NCI-H1092 (cell line): ENCODE measurements at places on chromosomes 7 and 10.

GRCh38 chr7:17339139-17339538 is 40.7 kb downstream of the AHR start:
- DNase-seq: no peak

DNA sequence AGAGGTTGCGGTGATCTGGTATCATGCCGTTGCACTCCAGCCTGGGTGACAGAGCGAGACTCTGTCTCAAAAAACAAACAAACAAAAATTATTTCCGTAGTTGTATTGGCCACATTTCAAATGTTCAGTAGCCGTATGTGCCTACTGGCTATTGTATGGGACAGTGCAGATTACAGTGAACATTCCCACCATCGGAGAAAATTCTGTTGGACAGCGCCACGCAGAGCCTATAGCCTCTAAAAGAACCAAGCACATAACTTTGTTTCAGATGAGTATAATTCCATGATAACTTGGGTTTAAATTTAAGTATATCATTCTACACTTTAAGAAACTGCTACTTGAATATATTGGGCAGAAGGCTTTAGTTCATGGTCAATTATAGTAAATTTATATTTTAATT is 5.4 kb downstream of the TMEM178B start:
- no peak for DNase-seq

- DNase-seq: peak; percentile 59
These were observed 173.9 kb downstream of the ARID5B start for GRCh38 chr10:62075414-62075813.

DNA sequence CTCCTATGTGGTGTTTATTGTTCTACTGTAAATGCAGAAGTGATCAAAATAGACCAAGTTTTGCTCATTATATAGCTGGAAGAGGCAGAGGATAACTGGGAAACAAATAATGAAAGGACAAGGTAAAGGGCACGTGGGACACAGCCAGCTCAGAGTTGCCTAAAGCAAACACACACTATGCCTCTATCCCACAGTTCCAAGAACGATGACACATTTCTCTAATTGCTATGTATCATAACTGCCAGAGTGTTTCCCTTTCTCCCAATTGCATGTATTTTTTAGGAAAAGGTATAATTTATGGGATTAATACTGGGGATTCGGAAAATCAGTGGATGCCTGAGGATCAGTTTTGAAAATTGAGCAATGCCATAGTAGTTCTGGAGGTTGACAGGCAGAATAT is 49.0 kb downstream of the CCDC71L start:
- DNase-seq: no peak

- peak; percentile 4 for DNase-seq
These were observed 48.7 kb upstream of the FXYD4 start for GRCh38 chr10:43322769-43323168.

GRCh38 chr7:23604296-23604640 is 7.1 kb downstream of the CCDC126 start:
- no peak for DNase-seq

GRCh38 chr7:15709978-15710377 is 23.5 kb upstream of the MEOX2 start:
- no peak for DNase-seq

- DNase-seq: no peak
These were observed 87.4 kb upstream of the PHYHIPL start for GRCh38 chr10:59088912-59089573.

DNA sequence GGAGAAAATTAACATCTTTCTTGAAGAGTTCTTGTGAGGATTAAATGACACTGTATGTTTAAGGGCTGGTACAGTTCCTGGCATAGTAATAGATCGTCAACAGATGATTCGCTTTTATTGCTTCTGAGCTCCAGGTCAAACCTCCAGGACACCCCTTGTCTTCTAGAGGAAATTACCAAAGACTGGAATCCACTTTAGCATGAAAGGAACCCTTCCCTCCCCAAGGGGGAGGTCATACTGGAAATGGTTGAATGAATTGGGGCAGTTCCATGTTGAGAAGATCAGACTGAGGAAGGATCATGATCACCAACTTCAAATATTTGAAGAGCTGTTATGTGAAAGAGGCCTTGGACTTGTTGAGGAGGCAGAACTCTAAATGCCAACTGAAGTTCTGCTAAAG is 8.9 kb downstream of the NFE2L3 start:
- DNase-seq: no peak

- DNase-seq: no peak
These were observed 260.4 kb downstream of the SEMA3A start for GRCh38 chr7:83934118-83934734.

DNA sequence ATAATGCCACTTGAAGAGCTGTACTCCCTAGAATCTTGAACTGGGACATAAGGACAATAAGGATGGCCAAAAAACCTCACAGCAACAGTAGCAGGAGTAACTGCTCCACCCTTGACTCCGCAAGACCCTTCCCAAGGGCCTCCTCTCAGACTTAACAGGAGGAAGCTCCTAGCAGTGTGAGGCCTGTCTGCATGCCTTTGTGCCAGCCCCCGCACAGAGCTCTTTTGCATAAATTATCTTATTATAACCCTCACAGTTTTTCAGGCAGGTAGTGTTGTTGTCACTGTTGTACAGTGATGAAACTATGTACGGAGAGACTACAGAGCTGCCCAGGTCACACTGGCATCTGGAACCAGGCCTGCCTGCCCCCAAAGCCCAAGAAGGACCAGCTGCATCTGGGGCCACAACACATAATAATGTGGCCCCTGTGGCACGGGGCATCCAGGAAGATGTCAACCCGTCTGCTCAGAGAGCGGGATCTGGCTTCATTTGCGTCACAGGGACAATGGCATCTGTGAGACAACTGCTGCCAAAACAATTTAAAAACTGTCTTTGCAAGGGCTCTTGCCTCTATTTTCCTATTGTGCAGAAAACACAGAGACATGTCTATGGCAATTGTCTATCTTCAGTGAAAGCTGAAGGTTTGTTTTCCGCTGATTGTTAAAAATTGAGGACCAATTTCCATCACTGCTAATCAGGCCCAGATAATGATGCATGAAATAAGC is 249.3 kb upstream of the GRB10 start:
- DNase-seq: no peak

GRCh38 chr10:132962623-132963429 is 20.5 kb upstream of the CFAP46 start:
- DNase-seq: no peak

- DNase-seq: no peak
These were observed 311.7 kb downstream of the GATA3 start for GRCh38 chr10:8365935-8366911.

DNA sequence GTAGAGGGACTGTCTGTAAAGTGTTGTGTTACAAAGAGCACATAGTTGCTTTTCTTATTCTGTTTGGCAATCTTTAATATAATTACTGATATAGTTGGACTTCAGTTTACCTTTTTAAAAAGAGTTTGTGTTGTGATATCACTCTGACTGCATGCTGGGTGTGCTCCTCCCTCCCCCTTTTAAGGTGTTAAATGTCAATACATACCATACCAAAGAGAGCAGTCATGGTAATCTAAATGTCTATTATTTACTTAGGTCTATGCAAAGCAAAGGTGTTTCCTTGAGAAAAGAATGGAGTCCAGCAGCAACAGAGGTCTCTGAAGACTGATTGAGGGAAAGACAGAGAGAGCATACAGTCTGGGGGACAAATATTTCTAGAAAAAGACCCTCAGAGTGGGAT is 275.1 kb upstream of the NRP1 start:
- no peak for DNase-seq

GRCh38 chr10:23106331-23107072 is 11.1 kb downstream of the MSRB2 start:
- DNase-seq: no peak

DNA sequence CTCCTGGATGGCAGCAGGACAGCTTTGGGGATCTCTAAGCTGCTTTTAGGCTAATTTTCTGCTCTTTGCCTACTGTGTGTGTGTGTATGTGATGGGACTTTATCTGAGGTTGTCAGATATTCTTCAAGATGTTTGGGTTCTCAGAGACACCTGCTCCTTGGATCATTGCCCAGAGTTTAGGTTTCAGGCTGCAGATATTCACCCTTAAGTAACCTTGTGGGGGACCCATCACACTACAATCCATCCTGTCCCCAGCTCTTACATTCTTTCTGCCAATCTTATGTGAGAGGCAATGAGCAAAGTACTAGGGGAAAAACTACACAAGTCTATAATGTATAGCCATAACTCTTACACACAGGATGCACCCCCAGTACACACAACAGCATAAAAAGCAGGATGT is 263.0 kb upstream of the ZWINT start:
- no peak for DNase-seq

DNA sequence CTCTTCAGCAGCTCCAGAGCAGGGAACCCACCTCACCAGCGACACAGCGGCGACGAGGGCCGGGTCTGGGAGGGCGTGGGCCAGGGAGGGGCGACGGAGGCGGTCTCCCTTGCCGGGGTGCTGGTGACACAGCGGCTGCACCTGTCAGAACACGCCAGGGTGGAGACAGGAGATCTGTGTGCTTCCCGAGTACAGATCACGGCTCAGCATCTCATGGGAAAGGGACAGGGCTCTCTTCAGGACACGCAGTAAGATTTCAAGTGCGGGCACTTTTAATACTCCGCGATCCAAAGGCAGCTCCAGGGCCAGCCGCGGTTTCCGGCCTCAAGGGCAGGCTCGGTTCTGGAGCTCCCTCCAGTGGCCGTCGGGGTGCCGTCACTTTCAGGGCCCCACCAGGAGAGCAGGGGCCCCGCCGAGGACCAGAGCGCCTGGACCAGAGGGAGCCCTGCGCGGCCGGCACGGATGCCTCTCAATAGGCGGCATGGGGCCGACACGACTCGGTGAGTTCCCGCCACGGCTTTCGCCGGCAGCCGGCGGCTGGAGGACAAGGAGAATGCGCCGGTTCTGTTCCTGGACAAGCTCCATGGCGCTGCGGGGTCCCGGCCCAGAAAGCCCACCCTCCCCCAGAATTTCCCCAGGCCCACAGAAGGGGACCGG is 21.4 kb downstream of the GPR146 start:
- peak; percentile 31 for DNase-seq

DNA sequence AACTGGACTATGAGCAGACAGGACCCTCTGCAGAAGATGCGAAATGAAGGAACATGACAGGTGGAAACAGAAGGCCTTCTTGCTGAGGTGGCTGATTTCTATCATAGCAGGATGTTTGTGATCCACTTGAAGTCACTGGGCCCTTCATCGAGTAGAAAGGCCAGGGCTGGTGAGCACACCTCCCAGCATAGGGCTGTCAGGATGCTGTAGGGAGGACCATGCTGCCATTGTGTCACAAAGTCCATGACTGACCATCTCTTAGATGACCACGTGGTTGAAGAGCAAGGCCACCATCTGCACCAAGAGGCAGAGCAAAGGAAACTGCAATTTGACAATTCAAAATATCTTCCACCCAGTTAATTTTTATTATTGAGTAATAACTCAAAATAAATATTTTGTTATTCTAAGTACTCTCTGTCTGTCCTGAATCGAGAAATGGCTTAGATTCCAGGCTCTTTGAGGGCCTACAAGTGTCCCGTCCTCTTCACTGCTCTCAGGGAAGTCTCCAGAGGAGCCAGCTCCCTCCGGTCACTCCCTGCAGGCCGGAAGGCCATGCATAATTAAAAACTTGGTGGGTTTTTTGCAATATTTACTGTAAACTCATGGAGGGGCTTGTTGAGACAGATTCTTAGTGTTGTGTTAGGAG is 249.3 kb upstream of the ZMIZ1 start:
- no peak for DNase-seq

GRCh38 chr7:884191-885003 is 8.0 kb downstream of the GET4 start:
- DNase-seq: no peak

GRCh38 chr10:51619365-51619764 is 80.0 kb downstream of the CSTF2T start:
- no peak for DNase-seq

DNA sequence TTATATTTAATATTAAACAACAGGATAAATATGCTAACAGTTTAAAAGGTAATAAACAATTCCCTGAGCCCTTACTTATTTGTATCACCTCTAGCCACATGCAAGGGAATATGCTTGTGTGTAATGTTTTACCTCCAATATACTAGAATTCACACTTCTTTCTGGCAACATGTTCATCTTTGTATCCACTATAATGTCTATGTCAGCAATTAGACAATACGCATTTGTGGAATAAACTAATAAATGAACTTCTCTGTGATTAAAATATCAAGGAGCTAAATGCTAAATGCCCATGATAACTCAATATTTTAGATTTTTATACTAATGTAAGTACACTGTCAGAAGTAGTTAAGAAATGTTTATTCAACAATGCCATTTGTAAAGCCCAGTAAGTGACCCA is 350.5 kb downstream of the DGKB start:
- DNase-seq: no peak

GRCh38 chr7:5320802-5321396 is 38.2 kb downstream of the SLC29A4 start:
- no peak for DNase-seq

DNA sequence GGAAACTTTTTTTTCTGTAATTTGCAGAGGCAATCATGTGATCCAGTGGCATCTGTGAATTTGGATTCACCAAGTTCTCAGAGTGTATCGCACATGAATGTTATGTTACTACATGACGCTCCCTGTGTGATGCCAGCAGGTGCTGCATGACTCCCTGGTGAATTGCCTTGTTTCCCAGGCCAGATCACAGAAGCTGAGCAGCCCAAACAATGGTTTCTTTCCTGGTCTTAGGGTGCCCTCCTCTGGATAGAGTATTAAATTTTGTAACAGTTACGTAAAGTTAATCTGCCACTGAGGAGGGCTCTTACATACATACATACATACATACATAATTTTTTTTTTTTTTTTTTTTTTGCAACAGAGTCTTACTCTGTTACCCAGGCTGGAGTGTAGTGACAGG is 3.6 kb downstream of the ZSCAN21 start:
- DNase-seq: peak; percentile 76

DNA sequence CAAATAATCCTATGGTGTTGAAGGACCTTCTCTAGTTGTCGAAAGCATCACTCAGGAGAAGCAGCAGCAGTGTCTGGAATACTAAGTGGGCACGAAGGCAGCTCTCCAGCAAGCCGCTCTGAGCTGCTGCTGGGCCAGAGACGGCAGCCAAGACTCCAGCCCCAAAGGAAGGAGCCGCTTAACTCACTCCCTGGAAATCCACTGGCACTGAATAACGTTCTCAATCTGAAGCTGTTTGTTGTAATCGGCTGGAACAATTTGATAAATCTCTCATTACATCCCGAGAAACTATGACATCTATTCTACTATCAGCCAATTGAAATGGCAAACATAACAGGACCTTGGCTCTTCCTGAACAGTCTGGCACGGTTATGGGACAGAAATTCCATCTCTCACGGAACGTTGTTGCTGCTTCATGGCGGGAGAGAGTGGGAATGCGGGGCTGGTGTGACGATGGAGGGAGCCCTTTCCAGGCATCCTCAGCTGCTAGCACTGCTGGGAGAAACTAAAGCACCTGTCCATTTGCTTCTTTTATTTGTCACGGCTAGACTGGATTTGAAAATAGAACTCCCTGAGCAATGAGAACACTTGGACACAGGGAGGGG is 331.5 kb upstream of the RNF32 start:
- no peak for DNase-seq

GRCh38 chr10:118542745-118543144 is 52.7 kb downstream of the PRLHR start:
- DNase-seq: no peak
